ENCODE measurements at places on chromosomes 5 and 9.

GRCh38 chr5:174528821-174529544, 195.4 kb upstream of the MSX2 start:
- no peak for DNase-seq

DNA sequence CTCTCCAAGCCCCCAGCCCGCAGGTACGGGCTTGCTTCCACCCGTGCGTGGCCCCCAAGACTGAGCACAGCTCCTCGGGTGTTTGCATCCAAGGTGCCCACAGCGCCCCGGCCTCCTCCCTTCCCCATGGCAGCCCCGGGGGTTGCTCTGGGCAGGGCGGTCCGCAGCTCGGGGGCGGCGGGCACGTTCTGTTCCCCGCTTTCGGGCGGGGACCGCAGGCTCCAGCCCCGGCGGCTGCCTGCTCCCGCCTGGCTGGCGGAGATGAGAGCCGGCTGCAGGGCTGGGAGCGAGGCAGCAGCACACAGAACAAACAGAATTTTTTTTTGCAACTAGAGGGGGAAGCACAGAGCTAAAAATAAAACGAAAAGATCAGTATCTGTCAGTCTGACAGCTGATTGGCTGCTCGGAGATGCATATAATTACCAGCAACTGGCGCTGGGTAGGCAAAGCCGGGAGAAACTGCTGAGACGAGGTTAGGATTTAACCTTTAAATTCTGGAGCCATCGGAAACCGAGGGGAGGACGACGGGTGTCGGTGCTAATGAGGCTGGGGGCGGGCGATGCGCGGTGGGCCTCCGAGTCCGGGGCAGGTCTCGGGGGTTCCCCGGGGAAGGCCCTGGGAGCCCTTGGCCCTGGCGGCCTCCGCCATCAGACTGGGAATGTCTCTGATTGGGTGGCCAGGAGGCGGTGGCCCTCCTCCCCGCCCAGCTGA, 142.7 kb upstream of the IER5L start:
- no peak for DNase-seq

- no peak for DNase-seq
Measured at GRCh38 chr9:130918101-130918825, 20.8 kb downstream of the FIBCD1 start.

DNA sequence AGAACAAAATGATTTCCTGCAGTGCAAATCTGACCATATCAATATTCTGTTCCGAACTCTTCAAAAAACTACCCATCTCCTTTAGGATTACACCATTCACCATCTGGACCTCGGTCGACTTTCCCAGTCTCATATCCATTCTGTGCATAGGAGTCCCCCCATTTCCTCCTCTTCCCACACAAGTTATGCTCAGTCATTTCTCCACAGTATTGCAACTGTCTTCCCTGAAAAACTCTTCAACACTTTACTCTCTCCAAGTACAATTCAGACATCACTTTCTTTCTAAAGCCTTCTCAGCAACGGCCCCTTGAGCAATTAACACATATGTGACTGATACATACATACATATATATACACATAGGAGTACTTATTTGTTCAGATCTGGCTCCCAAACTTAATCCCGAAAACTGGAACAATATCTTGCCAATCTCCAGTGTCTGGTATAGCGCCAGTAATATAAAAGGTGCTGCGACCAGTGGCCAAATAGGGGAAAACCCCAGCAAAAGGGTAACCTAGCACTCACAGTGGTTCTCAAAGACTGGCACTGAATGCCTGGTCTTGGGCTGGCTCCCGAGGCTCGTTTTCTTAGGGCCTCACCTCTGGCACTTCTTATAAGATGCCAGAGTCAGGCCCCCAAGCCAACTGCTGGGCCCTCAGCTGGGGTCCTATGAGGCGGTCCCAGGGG, 629 bp downstream of the ZBTB26 start:
- no peak for DNase-seq

DNA sequence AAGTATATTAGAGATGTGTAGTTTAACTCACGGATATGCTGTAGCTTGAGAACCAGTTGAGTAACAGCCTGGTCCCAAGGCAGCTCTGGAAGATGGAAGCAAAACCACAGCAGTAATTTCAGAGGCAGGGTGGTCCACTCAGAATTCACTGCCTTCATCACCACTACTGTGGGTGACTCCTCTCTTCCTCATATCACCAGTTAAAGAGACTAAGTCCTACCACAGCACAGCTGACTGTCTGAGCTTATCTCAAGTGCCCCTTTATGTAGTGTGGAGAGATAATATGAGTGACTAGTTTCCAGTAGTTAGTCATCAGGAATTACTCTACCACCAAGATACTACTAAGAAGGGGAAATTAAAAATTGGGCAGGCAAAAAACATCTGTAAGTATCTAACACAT, 1571.2 kb upstream of the C9orf72 start:
- DNase-seq: no peak

DNA sequence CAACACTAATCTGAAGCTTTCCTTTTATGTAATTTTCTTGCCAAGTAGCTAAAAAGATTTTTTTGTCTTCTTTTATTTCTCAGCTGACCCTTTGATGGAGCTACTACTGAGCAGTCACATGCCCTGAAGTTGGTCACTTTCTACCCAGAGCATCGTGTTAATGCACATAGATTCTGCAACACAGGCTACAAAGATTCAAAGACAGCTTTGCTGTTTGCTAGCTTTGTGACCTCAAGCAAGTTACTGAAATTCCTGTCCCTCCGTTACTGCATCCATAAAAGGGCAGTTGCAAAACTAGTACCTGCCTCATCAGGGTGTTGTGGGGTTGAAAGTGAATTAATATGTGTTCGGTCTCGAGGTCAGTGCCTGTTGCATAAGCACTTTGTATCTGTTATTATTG, 179.9 kb downstream of the GAS1 start:
- DNase-seq: peak; percentile 20

DNA sequence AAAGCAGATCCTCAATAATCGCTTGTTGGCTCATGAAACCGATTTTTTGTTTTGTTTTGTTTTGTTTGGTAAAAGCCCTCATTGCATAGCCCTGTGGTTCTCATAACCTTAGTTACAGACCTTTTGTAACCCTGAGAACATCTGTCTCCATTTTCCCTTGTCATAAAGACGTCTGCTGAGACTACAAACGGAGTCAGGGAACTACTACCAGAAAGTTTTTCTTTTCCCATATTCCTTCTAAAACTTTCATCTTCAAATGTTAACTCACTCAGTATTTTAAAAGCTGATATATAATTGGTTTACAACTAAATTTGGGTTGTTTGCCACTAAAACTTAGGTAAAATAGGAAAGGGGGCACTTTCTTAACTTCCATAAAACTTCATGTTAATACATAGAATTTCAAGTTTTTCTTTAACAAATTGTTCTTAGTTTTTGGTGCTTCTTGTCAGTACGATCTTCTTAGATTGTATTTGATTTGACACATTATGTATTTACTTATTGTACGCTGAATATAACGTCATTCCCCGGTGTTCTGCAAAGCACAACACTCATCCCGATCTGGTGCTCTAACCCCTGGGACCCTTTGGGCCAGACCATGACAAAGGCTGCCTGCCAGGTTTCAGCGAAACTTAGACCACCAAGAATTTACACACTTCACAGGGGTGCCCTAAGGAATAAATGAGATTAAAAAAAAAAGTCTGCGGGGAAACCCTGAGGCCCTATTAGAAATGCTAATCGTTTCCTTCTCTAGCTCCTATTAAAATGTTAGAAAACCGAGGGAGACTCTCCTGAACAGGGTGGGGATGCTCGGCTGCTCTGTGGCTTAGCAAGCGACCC, 1.1 kb upstream of the ANP32B start:
- DNase-seq: no peak

DNA sequence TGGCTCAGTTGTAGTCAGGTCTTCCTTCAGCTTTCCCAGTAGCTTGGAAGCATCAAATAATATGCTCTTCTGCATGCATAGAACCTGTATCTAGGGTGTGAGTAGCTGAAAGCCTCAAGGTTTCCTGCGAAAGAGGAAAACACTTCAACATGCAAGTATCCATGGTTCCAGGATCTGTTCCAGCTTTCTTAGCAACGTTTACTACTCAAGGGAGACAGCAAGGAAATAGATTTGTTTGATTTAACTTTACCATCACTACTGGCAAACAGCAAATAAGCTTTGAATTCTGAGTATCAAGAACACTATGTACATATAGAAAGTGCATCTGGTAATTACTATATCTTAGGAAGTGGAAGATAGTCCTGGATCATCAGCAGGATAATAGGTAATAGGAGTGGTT, 341.0 kb downstream of the PRR16 start:
- no peak for DNase-seq

GRCh38 chr5:35356725-35357124, 126.4 kb upstream of the PRLR start:
- no peak for DNase-seq

- DNase-seq: no peak
Measured at GRCh38 chr9:92807031-92807756, 42.6 kb upstream of the BICD2 start.

DNA sequence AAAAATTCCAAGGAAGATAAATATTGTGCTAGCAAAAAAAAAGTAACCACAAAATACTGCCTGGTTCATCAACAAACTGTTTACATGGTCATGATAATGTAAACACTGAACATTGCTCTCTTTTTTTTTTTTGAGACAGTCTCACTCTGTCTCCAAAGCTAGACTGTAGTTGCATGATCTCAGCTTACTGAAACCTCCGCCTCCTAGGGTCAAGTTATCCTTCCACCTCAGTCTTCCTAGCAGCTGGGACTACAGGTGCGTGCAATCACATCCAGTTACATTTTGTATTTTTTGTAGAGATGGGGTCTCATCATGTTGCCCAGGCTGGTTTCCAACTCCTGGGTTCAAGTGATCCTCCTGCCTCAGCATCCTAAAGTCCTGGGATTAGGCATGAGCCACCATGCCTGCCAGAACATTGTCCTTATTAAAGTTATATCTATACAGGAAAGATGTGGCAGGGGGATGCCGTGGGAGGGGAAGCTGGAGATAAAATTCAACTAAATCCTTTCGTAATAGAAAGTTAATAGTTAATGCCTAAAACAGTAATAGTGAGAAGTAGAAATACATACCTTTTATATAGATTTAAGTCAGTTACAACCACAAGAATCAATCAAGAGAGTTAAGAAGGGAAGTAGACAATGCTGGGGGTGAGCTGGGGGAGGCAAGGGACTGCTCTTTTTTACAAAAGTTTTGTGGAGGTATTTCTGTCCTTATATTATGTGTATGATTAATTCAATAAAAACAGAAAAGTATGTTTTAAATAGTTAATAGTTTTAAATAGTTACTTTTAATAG, 52.3 kb downstream of the RGMB start:
- no peak for DNase-seq

- DNase-seq: no peak
Measured at GRCh38 chr5:155728146-155728856, 598.7 kb upstream of the SGCD start.

- DNase-seq: no peak
Measured at GRCh38 chr5:163718272-163718671, 212.9 kb downstream of the MAT2B start.

- no peak for DNase-seq
Measured at GRCh38 chr9:98109052-98109451, 10.0 kb downstream of the TRIM14 start.

GRCh38 chr9:105864248-105864898, 170.0 kb downstream of the TMEM38B start:
- no peak for DNase-seq

GRCh38 chr9:127955294-127956015, 17.8 kb upstream of the DPM2 start:
- DNase-seq: no peak
